ENCODE measurements at places on chromosomes 16 and 17.

- no peak for DNase-seq
Measured at GRCh38 chr17:74547736-74548135, 1.8 kb upstream of the CD300C start.

GRCh38 chr17:6023036-6023831, 46.9 kb upstream of the WSCD1 start:
- DNase-seq, result no peak

DNA sequence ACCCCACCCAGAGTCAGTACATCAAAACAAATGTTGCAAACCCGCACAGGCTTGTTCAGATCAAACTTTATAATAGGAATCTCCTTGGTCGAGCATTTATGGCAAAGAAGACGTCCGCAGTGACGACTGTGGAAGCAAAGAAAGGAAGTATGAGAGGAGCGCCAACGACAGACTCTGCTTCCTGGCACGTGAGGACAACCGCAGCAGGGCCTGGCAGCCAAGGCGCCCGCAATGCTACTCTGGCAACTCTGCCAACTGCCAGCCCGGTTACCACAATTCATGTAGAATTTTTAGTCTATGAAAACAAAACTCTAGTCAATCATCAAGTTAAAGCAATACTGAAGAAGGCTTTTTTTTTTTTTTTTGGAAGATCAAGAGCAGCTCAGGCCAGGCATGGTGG, 24.8 kb downstream of the CYB5D2 start:
- DNase-seq, result no peak

GRCh38 chr16:4852221-4852872, 5.1 kb downstream of the UBN1 start:
- no peak for DNase-seq

GRCh38 chr17:40315678-40316570, 6.9 kb downstream of the RARA start:
- no peak for DNase-seq

DNA sequence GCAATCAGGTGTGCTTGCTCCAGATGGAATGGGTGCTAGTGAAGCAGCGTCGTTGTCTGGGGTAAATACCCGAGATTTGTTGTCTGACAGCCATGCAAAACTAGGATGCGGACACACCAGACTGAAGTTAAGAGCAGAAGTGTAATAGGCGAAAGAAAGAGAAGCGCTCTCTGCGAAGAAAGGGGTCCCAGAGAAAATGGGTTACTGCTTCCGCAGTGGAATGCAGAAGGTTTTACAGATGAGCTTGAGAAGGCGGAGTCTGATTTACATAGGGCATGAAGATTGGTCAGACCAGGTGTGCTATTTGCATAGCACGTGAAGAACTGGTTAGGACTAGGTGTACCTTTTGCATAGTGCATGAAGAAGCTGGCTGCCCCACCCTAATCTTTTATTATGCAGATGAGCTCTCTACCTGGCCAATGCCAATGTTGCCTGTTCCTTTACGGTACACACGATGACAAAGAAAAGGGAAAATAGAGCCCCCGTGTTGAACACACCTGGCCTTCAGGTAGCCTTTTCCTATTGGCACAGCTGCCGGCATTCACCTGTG, 32.0 kb upstream of the SNN start:
- DNase-seq, result peak; percentile 70

DNA sequence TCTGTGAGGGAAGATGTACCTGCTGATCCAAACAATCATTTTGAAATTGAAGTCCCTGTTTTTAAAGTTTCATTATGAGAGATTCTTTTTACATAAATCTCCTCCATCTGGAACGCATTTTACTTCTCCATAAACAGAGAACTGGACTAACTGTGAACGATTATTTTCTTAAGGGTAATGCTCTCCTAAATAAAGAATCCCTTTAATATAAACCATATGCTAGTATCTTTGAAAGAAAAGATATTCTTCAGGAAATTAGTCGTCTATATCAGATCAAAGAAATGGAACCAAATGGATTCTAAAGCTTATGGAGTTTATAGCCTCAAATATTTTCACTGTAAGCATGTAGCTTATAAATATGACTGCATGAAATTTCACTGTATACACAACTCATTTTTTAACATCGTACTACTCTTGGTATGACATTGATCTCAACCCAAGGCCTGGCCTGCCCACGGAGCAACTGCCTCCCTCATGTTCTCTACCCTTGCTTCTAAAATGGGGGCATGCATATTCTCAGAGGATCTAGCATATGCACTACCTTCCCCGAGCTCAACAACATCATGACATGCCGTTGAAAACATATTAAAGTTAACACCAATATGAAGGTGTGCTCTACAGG, 66.4 kb downstream of the MYH10 start:
- no peak for DNase-seq

DNA sequence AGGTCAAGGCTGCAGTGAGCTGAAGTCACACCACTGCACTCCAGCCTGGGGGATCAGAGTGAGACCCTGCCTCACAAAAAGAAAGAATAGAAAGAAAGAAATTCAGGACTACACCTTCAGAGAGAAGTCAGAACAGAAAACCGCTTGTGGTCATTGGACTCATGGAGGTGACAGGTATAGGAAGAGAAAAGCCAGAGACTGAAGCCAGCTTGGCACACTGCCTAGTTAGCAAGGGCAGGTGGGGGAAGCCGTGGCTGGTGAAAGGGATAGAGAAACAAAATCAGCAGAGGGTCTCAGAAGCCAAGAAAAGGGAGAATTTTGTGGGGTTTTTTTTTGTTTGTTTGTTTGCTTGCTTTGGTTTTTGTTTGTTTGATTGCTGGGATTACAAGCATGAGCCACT, 32.9 kb upstream of the SKAP1 start:
- DNase-seq, result no peak

GRCh38 chr17:20032636-20033035, 23.5 kb downstream of the SPECC1 start:
- no peak for DNase-seq

DNA sequence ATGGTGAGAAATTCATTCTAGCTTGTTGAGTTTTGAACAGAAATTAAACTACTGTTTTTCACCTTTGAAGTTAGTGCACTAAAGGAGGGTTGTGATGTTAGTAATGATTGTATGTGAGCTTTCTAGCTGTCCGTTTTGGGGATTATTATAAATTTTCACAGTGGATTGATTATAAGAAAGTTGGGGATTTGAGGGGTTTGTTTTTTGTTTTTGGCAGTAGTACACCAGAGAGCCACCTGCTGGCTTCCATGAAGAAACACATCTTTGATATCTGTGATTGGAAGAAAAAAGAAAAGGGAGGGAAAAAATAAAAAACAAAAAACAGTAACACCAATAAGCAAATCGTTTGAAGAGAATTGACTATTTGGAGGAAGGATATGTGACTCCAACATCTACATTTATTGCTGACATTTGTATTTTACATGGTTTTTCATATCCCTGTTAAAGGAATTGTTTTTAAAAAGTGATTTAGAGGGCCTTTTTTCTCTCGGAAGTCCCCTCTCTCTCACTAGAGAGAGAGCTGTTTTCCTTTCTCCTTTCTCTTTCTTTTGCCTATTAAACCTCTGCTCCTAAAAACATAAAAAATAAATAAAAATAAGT, 1469.5 kb upstream of the GOT2 start:
- peak; percentile 26 for DNase-seq

DNA sequence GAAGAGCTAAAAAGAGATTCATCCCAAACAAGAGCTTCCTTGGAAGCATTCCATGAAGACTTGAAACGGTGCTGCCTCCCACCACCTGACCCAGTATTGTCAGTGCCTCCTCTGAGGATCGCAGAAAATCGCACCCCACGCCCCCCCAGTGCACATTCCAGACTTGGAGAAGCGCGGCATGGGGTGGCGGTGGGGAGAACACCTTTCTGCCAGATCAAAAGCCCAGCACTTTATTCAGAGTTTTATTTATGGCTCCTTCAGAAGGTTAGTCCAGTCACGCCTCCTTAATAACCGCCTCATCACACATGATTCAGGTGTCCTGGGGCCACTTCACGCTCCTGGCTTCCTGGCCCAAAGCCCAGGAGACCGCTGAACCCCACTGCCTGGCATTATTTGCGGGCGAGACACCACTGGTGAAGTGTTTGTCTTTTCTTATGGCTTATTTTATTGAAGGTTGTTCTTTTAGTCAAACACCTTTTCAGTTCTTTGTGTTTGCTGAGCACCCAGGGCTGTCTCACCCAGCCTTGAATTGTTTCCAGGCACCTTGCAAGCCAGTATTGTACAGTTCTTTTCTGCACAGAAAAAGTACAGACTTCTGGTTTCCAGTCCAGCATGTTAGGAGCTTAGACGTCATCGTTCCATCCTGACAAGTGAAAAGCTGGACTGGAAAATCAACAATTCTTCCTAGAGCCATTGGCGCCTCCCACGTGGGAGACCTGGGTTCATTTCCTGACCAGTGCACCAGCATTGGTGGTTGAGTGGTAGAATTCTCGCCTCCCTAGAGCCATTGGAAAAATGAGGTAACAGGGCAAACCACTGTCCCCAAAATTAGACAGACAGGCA, 79.6 kb upstream of the CACNG5 start:
- DNase-seq, result no peak

DNA sequence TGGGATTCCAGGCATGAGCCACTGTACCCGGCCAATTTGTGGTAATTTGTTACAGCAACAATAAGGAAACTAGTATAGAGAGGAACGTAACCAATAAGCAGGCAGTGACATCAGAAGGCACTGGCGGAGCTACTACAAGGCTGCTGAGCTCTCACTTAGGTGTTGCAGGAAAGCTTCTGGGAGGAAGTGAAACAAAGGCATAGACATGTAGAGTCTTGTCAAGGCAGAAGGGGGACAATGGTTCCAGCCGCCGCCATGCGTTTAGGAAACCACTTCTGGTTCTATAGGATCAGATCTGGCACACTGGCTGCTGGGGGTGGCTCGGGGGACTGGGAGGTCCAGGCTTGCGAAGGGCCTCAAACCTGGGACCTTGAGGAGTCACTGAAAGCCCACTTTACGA, 9.4 kb upstream of the CPSF4L start:
- DNase-seq, result no peak

DNA sequence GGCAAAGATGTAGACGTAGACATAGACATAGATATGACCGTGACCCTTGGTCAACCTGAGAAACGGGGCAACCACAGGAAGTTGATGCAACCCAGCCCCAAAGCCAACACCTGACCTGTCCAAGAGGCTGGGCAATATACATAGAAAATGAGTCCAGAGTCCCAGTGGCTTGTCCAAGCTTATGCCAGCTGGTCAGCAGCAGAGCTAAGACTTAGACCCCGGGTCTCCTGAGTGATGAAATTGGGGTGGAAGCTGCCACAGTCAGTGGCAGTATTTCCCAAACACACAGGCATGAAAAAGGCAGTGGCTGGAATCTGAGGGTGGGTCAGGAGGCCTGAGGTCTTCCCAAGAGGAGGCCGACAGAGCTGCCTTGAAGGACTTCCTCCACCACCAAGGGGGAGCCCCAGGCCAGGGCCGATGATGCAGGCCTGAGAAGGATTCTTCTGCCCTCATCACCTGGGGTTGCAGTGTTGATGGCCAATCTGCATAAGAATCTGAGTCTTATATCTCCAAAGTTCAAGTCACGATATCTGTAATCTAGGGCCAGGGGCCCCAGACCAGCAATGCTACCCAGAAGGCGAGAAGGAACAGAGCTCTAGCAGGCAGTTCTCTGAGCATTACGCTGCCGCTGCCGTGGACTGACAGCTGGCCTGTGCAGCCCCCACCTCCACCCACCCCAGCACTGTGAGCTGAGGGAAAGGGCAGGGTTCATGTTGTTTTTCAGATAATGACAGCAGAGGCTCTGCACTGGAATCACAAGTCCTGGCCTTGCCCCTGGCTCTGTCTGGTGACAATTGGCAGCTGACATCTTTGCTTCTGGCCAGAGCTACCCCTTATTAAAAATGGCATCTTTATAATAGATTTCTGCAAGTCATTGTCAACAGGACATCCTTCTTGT, 72.7 kb downstream of the GNAO1 start:
- DNase-seq, result no peak

DNA sequence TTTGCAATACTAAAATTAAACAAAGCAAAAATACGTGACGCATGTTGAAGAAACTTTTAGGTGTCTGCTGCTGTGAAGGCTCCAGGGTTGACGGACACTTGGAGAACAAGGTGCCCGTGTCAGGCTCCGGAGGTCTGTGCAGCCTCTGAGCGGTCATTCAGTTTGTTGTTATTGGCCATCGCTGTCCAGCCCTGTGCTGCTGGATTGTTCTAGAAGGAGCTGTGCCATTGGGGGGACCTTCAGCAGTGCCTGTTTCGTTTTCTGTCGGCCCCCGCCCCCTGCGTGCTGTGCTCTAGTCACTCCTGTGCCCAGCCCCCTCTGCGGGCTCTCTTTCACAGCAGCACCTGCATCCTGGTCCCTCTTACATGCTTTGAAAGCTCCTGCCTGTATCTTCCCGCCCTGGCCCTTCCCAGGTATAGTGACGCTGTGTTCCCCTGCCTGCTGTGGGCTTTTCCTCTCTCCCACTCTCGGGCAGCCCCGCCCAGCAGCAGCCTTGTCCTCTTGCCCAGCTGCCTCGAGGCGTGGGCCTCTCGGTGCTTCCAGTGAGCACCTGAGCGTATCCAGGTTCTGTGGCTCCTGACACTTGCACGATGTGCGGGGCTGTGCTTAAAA, 50.7 kb downstream of the RNF213 start:
- DNase-seq, result no peak

GRCh38 chr16:74591876-74592650, 14.9 kb downstream of the GLG1 start:
- no peak for DNase-seq

- DNase-seq, result no peak
Measured at GRCh38 chr17:15409721-15410250, 57.6 kb downstream of the CDRT4 start.

DNA sequence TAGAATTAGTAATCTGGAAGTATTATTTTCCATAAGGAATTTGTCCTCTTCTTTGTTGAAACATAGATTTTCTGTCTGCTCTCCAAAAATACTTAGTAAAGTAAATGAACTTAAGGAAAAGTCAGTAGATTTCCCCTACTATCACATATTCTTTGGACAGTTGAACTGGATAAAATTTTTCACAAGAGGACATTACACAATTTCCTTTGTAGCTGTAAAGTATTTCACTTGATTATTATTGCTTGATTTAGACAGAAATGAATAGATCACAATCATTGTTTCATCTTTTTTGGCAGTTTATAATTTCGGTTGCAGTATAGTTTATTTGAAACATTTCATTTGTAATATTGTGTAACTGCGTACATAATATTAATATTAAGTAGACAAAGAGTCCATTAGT, 12.5 kb downstream of the CYB5B start:
- DNase-seq, result no peak

- no peak for DNase-seq
Measured at GRCh38 chr17:81419886-81420768, 24.9 kb downstream of the BAHCC1 start.

GRCh38 chr16:10870137-10870776, 6.7 kb upstream of the CIITA start:
- no peak for DNase-seq

Measured in neural progenitor cell (in vitro differentiated cells).